ENCODE measurements at places on chromosomes 6 and 20.

GRCh38 chr6:112191509-112192020 is 62.8 kb downstream of the LAMA4 start:
- no peak for DNase-seq

GRCh38 chr6:100901582-100901981 is 20.5 kb upstream of the ASCC3 start:
- no peak for DNase-seq

- no peak for DNase-seq
Measured at GRCh38 chr6:90368601-90369000, 72.0 kb upstream of the BACH2 start.

DNA sequence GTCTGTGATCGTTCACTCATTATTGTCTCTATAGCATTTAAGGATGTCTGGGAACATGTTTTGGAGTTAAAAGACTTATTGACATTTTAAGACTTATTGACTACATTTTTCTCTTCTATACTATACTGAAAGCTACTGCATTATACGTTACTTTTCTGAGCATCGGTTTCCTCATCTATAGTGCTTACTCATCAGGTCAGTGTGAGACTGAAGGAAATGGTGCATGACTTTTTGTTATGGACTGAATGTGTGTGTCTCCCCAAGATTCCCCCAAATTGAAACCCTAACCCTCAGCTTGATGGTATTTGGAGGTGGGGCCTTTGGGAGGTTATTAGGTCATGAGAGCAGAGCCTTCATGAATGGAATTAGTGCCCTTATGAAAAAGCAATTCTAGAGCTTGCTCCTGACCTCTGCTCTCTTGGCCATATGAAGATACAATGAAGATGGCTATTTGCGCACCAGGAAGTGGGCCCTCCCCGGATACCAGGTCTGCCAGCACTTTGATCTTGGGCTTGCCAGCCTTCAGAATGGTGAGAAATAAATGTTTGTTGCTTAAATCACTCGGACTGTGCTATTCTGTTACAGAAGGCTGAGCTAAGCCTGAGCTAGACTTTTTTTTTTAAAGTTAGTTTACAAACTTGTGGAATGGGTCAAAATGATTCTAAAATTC is 243.7 kb upstream of the RREB1 start:
- DNase-seq: no peak

- DNase-seq: no peak
Measured at GRCh38 chr6:148727104-148727503, 19.7 kb upstream of the UST start.

- no peak for DNase-seq
Measured at GRCh38 chr6:83180426-83180950, 12.6 kb downstream of the PGM3 start.
